GM12865 (cell line): ENCODE measurements at places on chromosomes 13 and 19.

GRCh38 chr19:43699506-43700394 lies 16.1 kb upstream of the IRGC start:
- no peak for DNase-seq

- no peak for DNase-seq
Observed at GRCh38 chr13:53216773-53217172, 188.2 kb downstream of the OLFM4 start.

- peak; percentile 40 for DNase-seq
Observed at GRCh38 chr19:40147693-40148347, 43.4 kb upstream of the MAP3K10 start.

GRCh38 chr13:60020288-60020687 lies 143.4 kb downstream of the DIAPH3 start:
- no peak for DNase-seq

DNA sequence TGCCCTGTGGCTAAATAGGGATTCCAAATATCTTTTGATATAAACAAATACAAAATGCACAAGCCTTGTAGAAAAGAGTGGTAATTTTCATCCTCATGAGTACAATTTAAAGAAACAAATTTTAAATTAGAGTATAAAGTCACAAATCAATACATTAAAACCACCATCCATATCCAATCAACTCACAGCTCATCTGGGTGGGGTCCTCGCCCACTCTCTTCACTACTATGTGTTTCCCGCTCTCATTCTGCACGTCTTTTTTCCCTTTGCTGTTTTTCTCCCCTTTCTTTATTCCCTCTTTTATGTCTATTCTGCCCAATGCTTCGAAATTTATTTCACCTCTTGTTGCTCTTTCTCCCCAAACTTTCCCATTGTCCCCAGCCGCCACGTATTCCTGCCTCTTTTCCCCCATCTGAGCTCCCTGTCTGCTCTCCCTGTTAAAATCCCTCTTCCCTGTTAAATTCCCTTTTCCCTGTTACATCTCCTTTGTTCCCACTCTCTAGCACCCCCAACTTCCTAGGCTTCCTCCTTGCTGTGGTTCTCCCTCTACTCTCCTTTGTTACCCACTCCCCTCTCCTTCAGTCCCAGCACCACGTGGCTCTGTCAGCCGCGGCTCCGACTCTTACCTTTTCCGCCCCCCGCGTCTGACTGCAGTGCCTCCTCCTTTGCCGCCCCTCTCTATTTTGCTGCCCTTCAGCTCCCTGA lies 1.3 kb downstream of the ZNF616 start:
- peak; percentile 47 for DNase-seq

- peak; percentile 2 for DNase-seq
Observed at GRCh38 chr13:89695343-89696257, 1651.9 kb upstream of the MIR17HG start.

GRCh38 chr13:51125495-51126226 lies 14.6 kb upstream of the C13orf42 start:
- DNase-seq, result peak; percentile 78

GRCh38 chr19:5935473-5936291 lies 21.6 kb downstream of the CAPS start:
- DNase-seq, result no peak

GRCh38 chr19:55461974-55462626 lies 658 bp upstream of the ISOC2 start:
- DNase-seq, result peak; percentile 44

DNA sequence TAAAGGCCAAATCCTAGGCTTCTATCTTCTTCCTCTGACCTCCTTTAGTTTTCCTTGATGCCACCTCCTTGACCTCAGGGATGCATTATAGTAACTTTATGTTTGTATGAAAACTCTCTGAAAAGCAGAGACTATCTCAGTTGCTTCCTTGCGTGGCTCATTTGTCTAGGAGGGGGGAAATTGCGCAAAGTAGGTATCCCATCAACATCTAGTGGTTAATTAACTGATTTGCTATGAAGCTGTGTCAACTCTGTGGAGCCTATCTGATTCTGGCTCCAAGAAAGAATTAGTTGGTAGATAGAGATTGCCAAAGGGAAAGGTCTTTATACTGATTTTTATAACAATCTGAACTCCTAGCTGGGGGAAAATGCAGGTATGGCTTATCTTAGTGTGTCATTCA lies 82.1 kb upstream of the FRY start:
- no peak for DNase-seq

- no peak for DNase-seq
Observed at GRCh38 chr13:110329798-110330461, 22.8 kb downstream of the COL4A2 start.

DNA sequence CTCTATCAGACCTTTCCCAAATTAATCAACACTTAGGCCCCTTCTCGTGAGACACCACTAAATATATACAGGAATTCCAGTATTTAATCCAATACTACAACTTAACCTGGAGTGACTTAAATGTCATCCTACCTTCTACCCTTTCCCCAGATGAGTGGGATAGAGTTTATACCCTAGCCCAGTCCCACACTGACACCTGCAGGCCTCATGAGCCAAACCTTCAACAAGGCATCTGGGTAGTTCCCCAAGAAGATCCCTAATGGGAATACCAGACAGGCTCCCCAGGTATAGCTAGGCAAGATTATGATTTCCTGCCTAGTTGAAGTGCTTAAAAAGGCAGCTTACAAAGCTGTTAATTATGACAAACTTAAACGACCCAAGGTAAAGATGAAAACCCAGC lies 15.9 kb downstream of the ZNF83 start:
- no peak for DNase-seq

- DNase-seq, result no peak
Observed at GRCh38 chr19:58582985-58583384, 9.8 kb upstream of the MZF1 start.

DNA sequence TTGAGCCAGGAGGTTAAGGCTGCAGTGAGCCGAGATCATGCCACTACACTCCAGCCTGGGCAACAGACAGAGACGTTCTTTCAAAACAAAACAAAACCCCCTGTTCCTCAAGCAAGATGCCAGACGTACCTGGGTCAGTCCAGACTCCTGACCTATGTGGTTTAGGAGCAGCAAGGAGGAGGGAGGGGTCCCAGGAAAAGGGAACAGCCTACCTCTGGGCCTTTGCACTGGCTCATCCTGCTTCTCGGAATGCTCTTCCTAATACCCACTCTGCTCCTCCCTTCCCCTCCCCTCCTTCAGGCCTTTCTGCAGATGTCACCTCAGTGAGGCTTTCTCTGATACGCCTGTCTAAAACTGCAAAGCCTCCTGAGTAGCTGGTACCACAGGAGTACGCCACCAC lies 9.5 kb downstream of the RINL start:
- no peak for DNase-seq

GRCh38 chr19:7254590-7254989 lies 39.6 kb downstream of the INSR start:
- no peak for DNase-seq

GRCh38 chr13:23722726-23723453 lies 152.7 kb downstream of the TNFRSF19 start:
- DNase-seq, result no peak

GRCh38 chr19:5960005-5961001 lies 17.6 kb downstream of the RANBP3 start:
- no peak for DNase-seq

DNA sequence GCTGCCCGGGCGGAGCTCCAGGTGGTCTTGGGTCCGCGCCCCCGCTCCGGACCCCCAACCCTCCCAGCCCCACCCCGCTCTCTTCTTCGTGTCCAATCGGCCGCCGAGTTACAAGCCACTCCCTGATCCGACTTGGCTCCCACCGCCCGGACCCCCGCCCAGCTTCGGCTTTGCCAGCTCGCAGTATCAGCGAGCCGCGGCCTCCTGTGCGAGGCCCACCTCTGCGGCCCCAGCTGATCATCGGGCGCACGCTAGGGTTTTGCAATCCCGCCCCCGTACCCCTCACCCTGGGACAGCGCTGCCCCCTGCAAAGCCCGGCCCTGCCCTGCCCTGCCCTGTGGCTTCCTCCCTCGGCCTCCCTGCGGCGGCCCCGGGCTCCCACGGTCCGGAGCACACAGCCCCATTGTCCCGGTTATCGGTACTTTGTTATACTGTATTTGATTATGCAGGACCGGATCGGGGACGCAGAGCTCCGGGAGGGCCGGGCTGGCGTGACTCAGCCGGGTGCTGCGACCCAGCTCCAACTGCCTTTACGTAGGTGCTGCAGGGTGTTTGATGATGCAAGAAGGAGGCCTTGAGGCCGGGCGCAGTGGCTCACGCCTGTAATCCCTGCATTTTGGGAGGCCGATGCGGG lies 598 bp upstream of the LPAR2 start:
- peak; percentile 58 for DNase-seq

DNA sequence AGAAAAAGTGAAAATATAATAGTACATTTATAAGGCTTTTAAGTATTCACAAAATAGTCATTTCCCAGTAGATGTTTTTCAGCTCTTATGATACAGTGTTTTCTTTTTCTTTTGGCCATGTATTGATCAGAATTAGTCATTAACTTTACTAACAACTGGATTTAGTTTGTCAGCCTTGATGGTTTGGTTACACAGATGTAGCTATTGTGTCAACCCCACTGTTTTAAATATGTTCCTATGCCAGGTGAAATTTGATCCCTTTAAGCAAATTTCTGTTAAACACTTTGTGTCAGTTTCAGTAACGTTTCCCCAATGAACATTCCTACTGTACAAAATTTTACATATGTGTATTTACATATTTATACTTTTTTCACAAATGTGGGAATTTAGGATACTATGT lies 261.5 kb upstream of the STARD13 start:
- no peak for DNase-seq

DNA sequence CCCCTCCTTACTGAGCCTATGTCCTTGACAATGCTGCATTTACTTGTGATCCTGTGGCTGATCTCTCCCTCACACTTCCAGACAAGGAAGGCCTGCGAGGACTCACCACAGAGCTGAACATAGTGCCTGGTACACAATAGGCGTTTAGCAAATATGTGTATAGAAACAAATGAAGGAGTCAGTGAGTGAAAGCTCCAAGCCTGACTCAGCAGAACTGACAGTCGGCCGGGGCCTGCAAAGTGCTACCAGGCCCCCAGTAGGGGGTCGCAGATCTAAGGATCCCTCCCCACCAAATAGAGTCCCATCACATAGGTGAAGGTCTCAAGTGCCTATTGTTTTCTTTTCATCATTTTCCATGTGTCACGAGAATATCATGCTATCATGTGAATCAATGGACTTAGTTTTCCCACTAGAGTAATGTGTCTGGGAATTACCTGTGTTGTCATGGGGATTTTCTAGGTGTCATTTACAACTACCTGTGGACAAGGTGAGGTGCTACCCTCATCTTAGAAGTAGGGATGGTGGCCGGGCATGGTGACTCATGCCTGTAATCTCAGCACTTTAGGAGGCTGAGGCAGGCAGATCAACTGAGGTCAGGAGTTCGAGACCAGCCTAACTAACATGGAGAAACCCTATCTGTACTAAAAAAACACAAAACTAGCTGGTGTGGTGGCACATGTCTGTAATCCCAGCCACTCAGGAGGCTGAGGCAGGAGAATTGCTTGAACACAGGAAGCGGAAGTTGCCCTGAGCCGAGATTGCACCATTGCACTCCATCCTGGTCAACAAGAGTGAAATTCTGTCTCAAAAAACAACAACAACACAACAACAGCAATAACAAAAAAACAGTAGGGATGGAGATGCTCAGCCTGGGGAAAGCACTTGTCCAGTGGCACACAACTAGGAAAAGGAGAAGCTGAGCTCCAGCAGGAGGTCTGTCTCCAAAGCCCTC lies 50.3 kb upstream of the CYP2A7 start:
- no peak for DNase-seq

- peak; percentile 21 for DNase-seq
Observed at GRCh38 chr19:44552324-44552723, 22.8 kb upstream of the CEACAM20 start.

DNA sequence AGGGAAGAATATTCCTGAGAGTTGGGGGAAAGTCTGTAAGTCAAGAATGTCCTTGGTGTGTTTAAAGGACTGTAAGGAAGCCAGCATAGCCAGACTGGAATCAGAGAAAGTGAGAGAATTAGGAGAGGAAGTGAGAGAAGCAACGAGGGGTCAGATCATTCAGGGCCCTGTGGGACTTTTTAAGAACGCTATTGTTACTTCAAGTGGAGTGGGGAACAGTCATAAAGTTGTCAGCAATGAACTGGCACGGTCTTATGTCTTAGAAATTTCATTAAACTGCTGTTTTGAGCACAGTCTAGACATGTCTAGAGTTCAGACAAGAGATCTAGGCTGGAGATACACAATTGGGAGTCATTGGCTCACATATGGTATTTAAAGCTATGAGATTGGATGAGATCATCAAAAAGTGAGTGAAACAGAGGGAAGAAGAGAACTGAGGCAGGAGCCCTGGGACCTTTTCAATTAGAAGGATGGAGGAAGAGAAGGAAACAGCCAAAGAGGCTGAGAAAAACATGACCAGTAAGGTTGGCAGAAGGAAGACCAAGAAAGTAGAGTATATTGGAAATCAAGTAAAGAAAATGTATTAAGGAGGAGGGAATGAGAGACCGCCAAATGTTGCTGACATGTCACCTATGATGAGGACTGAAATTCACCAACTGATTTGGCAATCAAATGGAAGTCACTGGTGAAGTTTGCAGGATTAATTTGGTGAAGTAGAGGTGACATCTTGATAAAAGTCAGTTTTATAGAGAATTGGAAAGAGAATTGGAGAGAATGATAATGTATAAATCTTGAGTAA lies 263.5 kb downstream of the GPC5 start:
- DNase-seq, result peak; percentile 24

DNA sequence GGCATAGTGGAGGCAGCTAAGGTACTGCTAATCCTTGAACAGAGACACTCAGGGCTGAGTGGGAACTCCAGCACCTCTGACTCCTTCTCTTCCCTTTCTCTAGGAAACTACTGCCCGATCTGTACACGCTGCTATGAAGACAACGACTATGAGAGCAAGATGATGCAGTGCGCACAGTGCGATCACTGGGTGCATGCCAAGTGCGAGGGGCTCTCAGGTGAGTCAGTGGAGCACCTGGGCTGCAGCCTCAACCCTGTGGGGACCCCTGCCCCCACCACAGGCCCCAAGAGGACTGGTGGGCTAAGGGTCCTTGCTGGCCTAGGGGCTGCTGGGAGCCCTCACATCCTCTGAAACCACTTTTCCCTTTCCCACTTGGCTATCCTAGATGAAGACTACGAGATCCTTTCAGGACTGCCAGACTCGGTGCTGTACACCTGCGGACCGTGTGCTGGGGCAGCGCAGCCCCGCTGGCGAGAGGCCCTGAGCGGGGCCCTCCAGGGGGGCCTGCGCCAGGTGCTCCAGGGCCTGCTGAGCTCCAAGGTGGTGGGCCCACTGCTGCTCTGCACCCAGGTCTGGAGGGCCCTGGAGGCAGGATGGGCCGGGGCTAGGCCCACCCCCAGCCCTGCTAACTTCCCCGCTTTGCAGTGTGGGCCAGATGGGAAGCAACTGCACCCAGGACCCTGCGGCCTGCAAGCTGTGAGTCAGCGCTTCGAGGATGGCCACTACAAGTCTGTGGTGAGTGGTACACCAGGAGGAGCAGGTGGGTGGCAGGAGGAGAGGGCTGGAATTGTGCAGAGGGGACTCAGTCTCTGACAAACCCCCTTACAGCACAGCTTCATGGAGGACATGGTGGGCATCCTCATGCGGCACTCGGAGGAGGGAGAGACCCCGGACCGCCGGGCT lies 9.5 kb downstream of the KMT2B start:
- no peak for DNase-seq

GRCh38 chr19:6613711-6614110 lies 22.8 kb upstream of the CD70 start:
- peak; percentile 76 for DNase-seq
